ENCODE measurements at places on chromosomes 6 and 20.

GRCh38 chr20:34566978-34567891 lies 8.7 kb downstream of the MAP1LC3A start:
- no peak for DNase-seq

GRCh38 chr6:99607416-99608036 lies 893 bp downstream of the PRDM13 start:
- no peak for DNase-seq

DNA sequence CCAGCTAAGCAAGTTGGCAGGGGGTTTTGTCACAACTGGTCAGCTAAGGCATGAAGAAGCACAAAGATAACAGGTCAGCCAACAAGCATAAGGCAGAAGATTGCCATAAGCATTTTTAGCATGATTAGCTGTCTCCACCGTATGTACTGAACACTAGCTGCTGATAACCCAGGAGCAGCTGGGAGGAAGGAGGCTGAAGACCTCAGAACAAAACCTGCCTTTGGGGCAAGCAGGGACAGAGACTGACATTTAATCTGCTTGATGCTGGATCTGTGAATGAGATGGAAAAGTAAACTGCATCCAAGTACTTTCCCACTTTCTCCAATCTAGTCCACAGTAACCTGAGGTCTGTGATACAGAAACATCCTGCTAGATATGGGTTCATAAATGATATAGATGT lies 353.0 kb upstream of the MAP3K7 start:
- DNase-seq, result no peak

- DNase-seq, result no peak
These were observed 13.7 kb downstream of the TTLL2 start for GRCh38 chr6:167338541-167339117.

- DNase-seq, result no peak
These were observed 16.5 kb downstream of the MDFI start for GRCh38 chr6:41654698-41655151.

DNA sequence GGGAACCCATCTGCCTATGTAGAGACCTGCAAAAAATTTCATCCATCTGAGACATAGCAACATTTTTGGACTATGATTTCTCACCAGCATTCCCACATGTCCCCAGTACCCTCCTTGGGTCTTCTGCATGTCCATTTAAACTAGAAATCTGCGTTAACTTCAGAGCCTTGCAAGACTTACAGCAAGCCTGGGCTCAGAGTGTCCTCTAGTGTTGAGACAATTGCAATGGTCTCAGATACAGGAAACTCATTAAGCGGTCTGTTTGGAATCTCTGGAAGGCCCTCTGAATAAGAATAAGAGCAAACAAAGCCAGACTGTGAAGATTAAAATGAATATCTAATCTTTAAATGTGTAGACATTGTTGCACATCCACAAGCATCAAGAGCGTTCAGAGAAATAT lies 20.5 kb upstream of the PI3 start:
- DNase-seq, result no peak

DNA sequence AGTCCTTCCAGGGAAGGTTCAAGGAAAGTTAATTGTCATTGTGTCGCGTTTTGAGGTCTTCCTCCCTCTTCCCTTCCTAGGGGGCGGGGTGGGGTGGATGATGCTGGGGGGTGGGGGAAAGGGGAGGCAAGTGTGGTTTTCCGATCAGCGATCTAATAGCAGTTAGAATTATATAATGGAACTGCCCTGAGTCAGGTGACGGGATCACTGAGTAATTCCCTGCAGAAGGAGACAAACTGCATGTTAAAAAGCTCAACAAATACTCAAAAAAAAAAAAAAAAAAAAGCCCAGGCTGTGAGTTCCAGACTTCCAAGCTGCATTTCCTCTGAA lies 240.4 kb downstream of the PHACTR1 start:
- no peak for DNase-seq

- DNase-seq, result no peak
These were observed 23.6 kb upstream of the LMBRD1 start for GRCh38 chr6:69820438-69820837.

DNA sequence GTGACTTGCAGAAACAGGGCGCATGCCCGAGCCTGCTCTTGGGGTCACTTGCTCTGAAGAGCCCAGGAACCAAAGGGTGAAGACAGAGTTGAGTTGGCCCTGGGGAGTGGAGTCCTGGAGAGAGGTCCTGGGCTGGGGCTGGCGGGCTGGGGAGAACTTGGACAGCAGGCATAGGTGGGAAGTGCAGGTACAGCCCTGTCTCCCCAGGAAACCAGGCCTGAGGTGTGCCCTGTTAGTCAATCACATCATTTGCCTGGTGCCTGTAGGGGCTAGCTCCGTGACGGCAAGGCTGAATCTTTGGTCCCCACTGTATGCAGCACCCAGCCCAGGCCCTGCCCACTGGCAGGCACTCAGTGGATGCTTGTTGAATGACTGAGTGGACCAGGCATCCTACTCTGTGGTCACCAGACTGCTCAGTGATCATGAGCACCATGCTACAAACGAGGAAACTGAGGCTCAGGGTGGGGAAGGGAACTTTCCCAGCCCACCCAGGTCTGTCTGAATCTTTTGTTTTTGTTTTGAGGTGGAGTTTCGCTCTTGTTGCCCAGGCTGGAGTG lies 15.6 kb upstream of the NOL4L start:
- no peak for DNase-seq

DNA sequence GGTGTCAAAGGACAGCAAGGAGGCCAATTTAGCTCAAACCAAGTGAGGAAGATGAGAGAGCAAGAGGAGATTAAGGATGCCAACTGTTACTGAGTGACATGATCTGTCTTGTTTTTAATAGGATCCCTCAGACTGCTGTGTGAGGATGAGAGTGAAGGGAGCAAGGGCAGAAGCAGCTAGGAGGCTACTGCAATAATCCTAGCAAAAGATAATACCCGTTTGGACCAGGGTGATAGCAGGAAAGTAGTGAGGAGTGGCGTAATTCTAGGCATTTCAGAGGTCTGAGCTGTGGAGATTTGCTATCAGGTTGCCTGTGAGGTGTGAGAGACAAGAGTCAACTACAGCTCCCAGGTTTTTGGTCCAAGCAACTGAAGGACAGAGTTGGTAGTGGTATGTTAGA lies 14.7 kb downstream of the UBE2V1 start:
- DNase-seq, result no peak

GRCh38 chr20:53899351-53900167 lies 170.8 kb downstream of the BCAS1 start:
- no peak for DNase-seq

DNA sequence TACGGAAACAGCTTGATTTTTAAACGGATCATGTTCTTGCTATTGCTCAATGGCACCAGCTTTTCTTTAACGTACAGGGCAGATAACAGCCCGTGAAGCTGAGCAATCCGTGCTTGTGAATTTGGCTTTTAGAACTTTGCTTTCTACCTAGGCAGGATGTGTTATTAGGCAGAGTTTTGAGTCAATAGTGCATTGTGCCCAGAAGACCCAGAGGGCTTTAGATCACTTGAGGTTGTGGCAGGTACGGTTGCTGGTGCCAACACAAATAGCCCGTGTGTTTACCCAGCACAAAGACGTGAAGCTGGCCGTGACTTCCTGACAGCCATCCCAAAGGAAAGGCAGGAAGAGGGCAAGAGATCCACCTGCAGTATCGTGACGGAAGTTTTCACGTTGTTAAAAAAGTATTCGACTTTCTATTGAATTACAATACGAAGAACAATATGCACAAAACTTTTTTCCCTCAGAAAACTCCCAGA lies 117.4 kb upstream of the FRMD1 start:
- DNase-seq, result no peak

DNA sequence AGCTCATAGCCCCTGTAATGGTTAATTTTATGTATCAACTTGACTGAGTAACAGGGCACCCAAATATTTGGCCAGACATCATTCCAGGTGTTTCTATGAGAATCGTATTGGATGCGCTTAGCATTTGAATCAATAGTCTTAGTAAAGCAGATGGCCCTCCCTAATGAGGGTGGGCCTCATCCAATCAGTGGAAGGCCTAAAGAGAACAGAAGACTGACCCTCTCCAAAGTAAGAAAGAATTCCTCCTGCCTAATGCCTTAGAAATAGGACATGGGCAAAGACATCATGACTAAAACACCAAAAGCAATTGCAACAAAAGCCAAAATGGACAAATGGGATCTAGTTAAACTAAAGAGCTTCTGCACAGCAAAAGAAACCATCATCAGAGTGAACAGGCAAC lies 352.5 kb upstream of the SASH1 start:
- no peak for DNase-seq

DNA sequence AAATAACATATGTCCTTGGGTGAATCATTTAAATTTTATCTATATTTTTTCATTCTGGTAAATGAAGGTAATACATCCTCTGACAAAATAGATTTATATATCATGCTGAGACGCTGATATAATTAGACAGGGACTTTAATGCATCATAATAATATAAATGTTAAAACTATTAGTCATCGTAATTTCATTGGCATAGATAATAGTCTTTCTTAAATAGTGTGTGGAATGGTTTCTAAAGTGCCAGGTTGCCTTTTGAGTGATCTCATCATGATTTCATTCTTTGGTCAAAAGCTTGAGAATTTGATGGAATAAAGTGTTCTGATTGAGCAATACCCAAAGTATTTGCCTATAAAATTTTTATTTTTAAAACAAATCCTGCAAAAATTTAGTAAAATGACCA lies 43.2 kb upstream of the BMP5 start:
- no peak for DNase-seq

DNA sequence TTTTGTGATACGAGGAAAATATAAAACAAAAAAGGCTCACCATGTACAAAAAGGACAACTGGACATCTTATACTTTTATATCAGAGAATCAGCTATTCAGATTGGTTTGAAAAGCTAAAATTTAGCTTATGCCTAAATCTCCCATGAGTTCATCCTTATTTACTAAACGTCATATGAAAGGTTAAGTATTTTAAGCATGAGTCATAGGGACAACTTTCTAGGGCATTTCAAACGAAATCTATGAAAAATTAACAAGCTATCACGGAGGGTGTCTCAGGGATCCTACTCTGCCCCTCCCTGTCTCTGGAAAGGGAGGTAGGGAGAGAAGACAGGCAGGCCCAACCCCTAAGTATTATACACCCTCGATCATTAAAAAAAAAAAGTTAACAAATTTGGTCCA lies 124.1 kb upstream of the LOC128125822 start:
- DNase-seq, result no peak

DNA sequence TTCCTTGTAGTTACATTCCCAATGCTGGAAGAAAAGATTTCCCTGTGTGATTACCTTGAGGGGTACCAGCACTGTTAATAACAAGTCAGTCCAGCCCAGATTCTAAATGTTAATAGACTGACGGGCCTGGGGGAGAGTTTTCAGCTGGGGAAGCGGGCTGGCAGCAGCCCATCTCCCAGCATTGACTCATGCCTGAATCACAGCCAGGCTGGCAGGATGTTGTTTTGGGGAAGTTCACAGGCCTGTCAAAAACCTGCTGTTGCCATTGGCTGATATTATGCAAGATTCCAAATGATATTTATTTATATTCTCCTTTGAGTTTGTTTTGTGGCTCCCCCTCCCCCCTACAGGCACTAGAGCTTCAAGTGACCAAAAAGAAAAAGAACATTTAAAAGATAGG lies 213.9 kb upstream of the CNR1 start:
- peak; percentile 56 for DNase-seq

DNA sequence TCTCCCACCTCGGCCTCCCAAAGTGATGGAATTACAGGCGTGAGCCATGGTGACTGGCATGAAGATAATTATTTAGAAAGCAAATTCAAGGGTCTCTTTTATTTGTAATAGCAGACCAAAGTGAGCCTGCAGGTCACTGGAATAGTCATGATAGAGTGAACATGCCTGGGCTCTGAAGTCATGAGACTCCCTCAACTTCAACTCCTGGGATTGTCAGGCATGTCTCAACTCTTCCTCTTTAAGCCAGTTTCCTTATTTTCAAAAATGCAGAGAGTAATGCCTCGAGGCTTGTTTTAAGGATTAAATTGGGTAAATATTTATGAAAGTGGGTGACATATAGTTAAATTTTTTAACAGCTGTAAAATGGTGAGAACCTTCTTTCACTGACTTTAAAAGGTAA lies 22.7 kb upstream of the HECA start:
- no peak for DNase-seq

DNA sequence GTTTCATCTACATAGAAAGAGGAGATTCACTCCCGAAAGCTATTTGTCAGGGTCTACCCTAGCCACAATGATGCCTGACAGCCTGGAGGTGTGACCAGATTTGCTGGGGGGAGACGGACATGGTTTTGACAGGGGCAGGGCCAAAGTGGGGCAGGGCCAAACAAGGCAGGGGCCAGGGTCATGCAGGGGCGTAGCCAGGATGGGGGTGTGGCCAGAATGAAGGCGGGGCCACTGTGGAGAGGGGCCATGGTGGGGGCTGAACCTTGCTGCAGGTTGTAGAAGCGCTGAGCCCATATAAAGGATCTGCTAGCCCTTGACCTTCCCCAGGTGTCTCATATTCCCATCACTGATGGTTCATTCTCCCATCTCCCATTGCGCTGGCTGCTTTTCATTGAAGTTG lies 184.1 kb upstream of the SULF2 start:
- no peak for DNase-seq

- no peak for DNase-seq
These were observed 5.0 kb upstream of the HSPA12B start for GRCh38 chr20:3727401-3728021.

GRCh38 chr20:9200620-9201019 lies 131.7 kb downstream of the PLCB4 start:
- DNase-seq, result no peak

GRCh38 chr20:58293453-58293852 lies 16.1 kb upstream of the RAB22A start:
- peak; percentile 40 for DNase-seq

- no peak for DNase-seq
These were observed 2.7 kb downstream of the PAQR8 start for GRCh38 chr6:52364480-52365166.

DNA sequence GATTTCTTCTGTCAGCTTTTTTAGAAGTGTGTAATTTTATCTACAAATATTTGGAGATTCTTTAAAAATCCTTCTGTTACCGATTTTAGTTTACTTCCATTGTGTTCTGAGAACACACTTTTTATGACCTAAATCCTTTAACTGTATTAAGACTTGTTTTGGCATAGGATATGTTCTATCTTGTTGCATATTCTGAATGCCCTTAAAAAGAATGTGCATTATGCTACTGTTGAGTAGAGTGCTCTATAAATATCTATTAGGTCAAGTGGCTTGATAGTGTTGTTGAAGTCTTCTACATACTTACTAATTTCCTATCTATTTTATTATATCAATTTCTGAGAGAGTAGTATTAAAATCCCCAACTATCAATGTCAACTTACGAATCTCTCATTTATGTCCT lies 502.2 kb downstream of the MAFB start:
- no peak for DNase-seq

GRCh38 chr6:100889351-100889750 lies 8.2 kb upstream of the ASCC3 start:
- DNase-seq, result no peak

- peak; percentile 70 for DNase-seq
These were observed 659 bp downstream of the CEP85L start for GRCh38 chr6:118650582-118651281.

DNA sequence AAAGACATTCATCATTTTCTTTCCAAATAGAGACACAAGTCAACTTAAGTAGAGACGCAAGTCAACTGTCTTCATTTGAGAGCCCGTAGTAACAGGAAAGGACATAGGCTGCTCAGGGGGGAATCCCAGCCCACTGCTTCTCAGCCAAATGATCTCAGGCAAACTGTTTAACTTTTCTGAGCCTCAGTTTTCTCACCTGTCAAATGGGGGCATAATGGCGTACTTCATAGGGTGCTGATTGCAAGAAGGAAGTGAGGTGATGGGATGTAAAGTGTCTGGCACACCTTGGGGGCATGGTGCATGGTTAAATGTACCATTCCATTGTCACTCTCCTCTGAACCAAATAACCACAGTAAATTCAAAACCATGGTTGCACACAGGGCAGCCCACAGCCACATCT lies 96.5 kb downstream of the EYA2 start:
- no peak for DNase-seq

Measured in left ventricle myocardium superior (tissue), 1 donor.